Epithelial cell of proximal tubule (primary cell): ENCODE measurements at places on chromosomes 5 and 9. TPM values are rescaled to one million over a fixed set of nuclear protein-coding genes. Genes with fewer than 3 reads are reported as not detected.

DNA sequence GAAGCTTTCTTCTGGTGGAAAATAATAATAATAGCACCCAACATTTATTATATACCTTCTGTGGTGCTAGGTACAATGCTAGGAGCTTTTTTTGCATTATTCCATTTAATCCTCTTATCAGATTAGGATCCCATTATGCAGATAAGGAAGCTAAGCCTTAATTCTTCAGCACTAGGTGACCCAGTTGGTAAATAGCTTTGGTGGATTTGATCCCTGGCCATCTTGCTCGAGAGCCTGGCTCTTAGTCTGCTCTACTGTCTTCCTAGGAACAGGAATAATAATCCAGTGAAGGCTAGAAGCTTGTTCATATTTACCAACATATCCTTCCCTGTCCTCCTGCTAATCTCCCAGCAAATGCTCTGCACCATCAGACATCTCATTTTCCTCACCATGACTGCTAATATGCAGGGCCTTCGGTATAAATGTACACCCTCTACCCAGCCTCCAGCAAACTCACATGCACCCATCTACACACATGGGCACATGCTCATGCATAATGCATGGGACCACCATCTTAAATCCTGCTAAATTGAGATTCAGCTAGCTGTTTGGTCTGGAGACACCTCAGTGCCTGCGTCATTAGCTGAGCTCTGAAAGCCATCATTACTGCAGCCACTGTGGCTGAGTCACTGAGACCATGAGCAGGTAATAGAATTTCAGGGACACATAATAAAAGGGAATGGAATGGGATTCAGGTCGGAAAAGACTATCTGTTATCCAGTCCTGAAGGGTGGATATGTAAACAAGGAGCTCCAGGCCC, 87.5 kb downstream of the TRIM32 start:
- no peak for DNase-seq

DNA sequence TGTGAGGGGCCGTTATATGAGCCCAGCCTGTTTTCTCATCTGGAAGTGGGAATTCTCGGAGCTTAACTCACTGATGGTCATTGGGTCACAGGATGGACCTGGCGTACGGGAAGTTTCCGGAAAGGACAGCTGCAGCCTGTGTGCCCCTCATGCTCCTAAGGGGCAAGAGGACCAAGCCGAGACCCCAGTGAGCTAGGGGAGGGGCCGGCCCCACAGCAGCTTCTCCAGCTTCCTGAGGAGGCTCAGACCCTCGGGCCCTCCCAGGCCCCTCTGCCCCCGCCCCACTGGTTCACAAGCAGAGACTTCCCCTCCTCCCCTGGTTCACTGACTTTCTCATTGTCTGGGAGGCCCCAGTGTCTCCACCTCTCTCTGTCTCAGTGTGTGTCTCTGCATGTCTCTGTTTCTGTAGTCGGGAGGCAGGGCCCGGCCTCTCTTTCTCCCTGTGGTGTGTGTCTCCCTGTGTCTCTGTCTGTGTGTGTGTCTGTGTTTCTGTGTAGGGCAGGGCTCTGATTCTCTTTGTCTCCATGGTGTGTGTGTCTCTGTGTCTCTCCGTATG, 32.3 kb upstream of the FIBCD1 start:
- DNase-seq = no peak

POLE3 gene
- total RNA-seq = 46.1 and 111 TPM in 2 replicates

- no peak for DNase-seq
These were observed 184.5 kb upstream of the GNA14 start for GRCh38 chr9:77832639-77833038.

GRCh38 chr5:167579693-167580055, 711.8 kb upstream of the WWC1 start:
- no peak for DNase-seq

MEF2C gene
- 1.6 and 6.3 TPM in 2 replicates for total RNA-seq

GRCh38 chr5:156469636-156470035, 142.7 kb downstream of the SGCD start:
- no peak for DNase-seq

- no peak for DNase-seq
These were observed 21.2 kb upstream of the RNU6ATAC start for GRCh38 chr9:134185536-134186011.

NMUR2 gene
- total RNA-seq = 0.22 TPM in 1 of 2 replicates, not detected in the other

DNA sequence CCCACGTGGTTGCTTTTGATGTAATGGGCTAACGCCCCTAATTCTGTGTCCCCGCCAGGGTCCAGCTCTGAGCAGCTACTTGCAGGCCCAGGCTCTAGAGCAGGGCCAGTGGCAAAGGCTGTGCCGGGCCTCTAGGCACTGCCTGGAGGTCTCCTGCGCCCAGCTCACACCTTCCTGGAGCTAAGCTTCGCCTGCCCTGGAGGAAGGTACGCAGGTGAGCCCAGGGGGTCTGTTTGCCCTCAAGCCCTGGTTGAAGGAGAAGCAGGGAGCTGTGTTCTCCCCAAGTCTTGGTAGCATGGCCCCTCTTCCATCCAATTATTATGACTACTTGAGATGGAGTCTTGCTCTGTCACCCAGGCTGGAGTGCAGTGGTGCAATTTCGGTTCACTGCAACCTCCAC, 5.2 kb upstream of the LMX1B start:
- no peak for DNase-seq

- DNase-seq = no peak
These were observed 205.1 kb upstream of the MRPS30 start for GRCh38 chr5:44603496-44604272.

- no peak for DNase-seq
These were observed 29.4 kb downstream of the DYNC2I2 start for GRCh38 chr9:128627127-128627715.

- peak; percentile 26 for DNase-seq
These were observed 66.6 kb downstream of the ZNF474 start for GRCh38 chr5:122195802-122196394.

- DNase-seq = no peak
These were observed 192.5 kb upstream of the RORB start for GRCh38 chr9:74304598-74304997.
